ENCODE measurements at places on chromosomes 11 and 22. TPM values are rescaled to one million over a fixed set of nuclear protein-coding genes. Genes with fewer than 3 reads are reported as not detected.
A peak's percentile ranks its signal among the peaks of the same experiment; 100 is the strongest.

- H3K27me3 ChIP-seq: no peaks in the 10 kb centered on the region
- no peak for DNase-seq
- H3K4me3 ChIP-seq: no peak overlapping the region
- H3K27ac ChIP-seq: no peak overlapping the region
- no peaks in the 10 kb centered on the region for H3K36me3 ChIP-seq
These were observed 3.2 kb upstream of the PCF11 start for GRCh38 chr11:83153764-83154163.

- no peaks in the 10 kb centered on the region for H3K36me3 ChIP-seq
- H3K4me1 ChIP-seq: no peaks in the 10 kb centered on the region
- H3K27ac ChIP-seq: no peak overlapping the region
These were observed 103.6 kb downstream of the TRIM29 start for GRCh38 chr11:120034176-120034875.

RPL3 gene
- total RNA-seq: 1,190 TPM

- no peaks in the 10 kb centered on the region for H3K36me3 ChIP-seq
- no peak overlapping the region for H3K4me3 ChIP-seq
- no peaks in the 10 kb centered on the region for H3K27me3 ChIP-seq
- DNase-seq: no peak
These were observed 1.6 kb downstream of the TRIM29 start for GRCh38 chr11:120136356-120136755.

- H3K4me1 ChIP-seq: no peaks in the 10 kb centered on the region
- H3K36me3 ChIP-seq: no peaks in the 10 kb centered on the region
- no peak overlapping the region for H3K27ac ChIP-seq
- H3K27me3 ChIP-seq: no peaks in the 10 kb centered on the region
These were observed 82.7 kb downstream of the CADM1 start for GRCh38 chr11:115421352-115421991.

DNA sequence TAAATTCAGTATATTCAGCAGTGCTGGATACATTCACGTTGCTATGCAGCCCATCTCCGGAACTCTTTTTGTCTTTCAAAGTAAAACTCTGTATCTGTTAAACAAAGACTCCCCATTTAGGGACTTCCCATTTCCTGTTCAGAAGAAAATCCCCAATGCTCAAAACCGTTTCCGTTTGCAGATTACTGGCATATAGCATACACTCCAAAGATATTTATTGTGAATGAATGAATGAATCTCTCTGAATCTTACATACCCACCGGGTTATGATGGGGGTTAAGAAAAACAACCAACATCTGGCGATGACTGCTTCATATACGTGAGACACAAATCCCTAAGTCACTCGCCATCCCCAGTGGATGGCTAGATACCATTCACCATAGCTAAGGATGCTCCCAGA is 1.6 kb downstream of the THY1 start:
- peaks cover 7% of the 10 kb centered on the region for H3K27me3 ChIP-seq
- H3K36me3 ChIP-seq: no peaks in the 10 kb centered on the region
- H3K4me1 ChIP-seq: peaks cover 35% of the 10 kb centered on the region
- no peak for DNase-seq

- H3K4me1 ChIP-seq: no peaks in the 10 kb centered on the region
- no peak overlapping the region for H3K4me3 ChIP-seq
- no peak overlapping the region for H3K27ac ChIP-seq
- H3K27me3 ChIP-seq: no peaks in the 10 kb centered on the region
These were observed 252.0 kb downstream of the CTTN start for GRCh38 chr11:70650075-70650909.

DNA sequence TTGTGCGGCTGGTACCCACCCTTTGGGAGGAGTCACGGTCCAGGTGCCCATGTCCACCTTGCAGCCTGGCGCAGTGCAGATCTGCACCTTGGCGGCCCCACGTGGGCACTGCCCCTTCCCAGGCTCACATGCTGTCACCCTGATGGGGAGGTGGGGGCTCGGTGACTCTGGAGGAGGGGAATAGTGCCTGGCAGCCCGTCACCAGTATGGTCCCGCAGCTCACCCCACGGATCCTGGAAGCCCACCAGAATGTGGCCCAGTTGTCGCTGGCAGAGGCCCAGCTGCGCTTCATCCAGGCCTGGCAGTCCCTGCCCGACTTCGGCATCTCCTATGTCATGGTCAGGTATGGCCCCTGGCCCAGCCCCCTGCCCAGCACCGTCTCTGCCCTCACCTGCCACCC is 5.2 kb downstream of the TRPT1 start:
- H3K36me3 ChIP-seq: peaks cover 17% of the 10 kb centered on the region
- no peaks in the 10 kb centered on the region for H3K4me1 ChIP-seq
- DNase-seq: no peak
- no peak overlapping the region for H3K27ac ChIP-seq
- no peaks in the 10 kb centered on the region for H3K27me3 ChIP-seq
- H3K4me3 ChIP-seq: no peak overlapping the region

RASD2 gene
- 3.1 TPM for total RNA-seq

DNA sequence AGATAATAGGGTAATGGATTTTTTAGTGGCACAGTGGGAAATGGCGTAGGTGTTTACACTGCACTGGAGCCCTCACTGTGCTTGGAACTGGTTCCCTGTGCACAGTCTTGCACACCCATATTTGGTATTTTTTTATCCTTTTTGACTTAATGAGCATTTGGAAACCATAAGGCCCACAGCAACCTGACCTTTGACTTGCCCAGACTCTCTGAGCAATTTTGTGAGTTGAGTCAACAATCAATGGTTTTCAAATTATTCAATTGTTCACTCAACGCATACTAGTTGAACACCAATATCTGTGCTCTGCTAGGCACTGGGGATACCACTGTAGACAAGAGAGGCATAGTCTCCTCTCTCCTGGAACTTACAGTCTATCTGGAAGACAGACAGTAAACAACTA is 14.3 kb downstream of the CD44 start:
- H3K4me1 ChIP-seq: peaks cover 14% of the 10 kb centered on the region
- no peak overlapping the region for H3K4me3 ChIP-seq
- H3K27me3 ChIP-seq: no peaks in the 10 kb centered on the region

DNA sequence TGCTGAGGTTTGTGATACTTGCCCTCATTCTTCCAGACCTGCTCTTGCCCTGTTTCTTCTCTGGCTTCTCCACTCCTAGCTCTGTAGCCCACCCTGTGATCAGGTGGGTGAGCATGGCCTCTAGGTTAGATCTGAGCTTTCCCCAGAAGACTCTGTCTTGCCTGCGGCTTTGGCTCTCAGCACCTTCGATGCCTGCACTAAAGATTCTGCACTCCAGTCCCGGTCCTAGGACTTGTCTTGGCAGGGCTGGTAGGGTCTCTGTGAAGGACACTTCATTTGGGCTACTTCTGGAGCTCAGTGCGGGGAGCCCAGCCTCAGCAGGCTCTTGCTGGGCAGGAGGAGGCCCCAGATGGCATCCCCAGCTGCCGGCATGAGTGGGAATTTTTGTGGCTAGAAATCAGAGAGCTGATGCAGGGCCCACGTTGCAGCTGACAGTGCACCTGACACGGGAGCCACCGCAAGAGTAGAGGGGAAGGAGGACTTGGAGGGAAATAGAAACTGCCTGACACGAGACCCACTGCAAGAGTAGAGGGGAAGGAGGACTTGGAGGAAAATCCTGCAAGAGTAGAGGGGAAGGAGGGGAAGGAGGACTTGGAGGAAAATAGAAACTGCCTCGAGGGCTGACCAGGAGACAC is 226.9 kb upstream of the B3GAT1 start:
- no peaks in the 10 kb centered on the region for H3K36me3 ChIP-seq
- no peaks in the 10 kb centered on the region for H3K4me1 ChIP-seq
- H3K27me3 ChIP-seq: no peaks in the 10 kb centered on the region
- H3K4me3 ChIP-seq: no peak overlapping the region

RASSF7 gene
- total RNA-seq: 13.0 TPM

GRCh38 chr11:7582338-7582985 is 68.7 kb downstream of the PPFIBP2 start:
- peak overlapping the region; percentile 47 for H3K27ac ChIP-seq
- H3K27me3 ChIP-seq: no peaks in the 10 kb centered on the region
- peak; percentile 48 for DNase-seq
- peaks cover 54% of the 10 kb centered on the region for H3K4me1 ChIP-seq
- H3K4me3 ChIP-seq: no peak overlapping the region
- H3K36me3 ChIP-seq: no peaks in the 10 kb centered on the region

- no peaks in the 10 kb centered on the region for H3K27me3 ChIP-seq
- no peak overlapping the region for H3K27ac ChIP-seq
- no peak for DNase-seq
- H3K4me3 ChIP-seq: no peak overlapping the region
- no peaks in the 10 kb centered on the region for H3K4me1 ChIP-seq
These were observed 560.0 kb downstream of the TMEM135 start for GRCh38 chr11:87597725-87598124.

KRTAP5-7 gene
- total RNA-seq: not detected

OR1S1 gene
- not detected for total RNA-seq

GRCh38 chr22:17119481-17120202 is 1.5 kb downstream of the TMEM121B start:
- H3K27me3 ChIP-seq: no peaks in the 10 kb centered on the region
- H3K4me3 ChIP-seq: no peak overlapping the region
- no peaks in the 10 kb centered on the region for H3K36me3 ChIP-seq
- no peak overlapping the region for H3K27ac ChIP-seq

GRCh38 chr11:118027694-118028093 is 41.5 kb downstream of the IL10RA start:
- no peak overlapping the region for H3K27ac ChIP-seq
- no peaks in the 10 kb centered on the region for H3K36me3 ChIP-seq
- no peaks in the 10 kb centered on the region for H3K27me3 ChIP-seq
- DNase-seq: peak; percentile 40
- no peaks in the 10 kb centered on the region for H3K4me1 ChIP-seq
- no peak overlapping the region for H3K4me3 ChIP-seq
